Stimulated activated CD4-positive, alpha-beta T cell treated with anti-CD3 and anti-CD28 coated beads, Interleukin-1b, Interleukin-23, amount 100 ng/mL, for 1 hour (primary cell): ENCODE measurements at places on chromosomes 6 and 20.

- DNase-seq, result no peak
Observed at GRCh38 chr20:32743237-32744112, at the start of gene COMMD7. TSS of gene COMMD7 (minus strand) at chr20:32743467. CDS start at chr20:32743391, 76 bp downstream.

DNA sequence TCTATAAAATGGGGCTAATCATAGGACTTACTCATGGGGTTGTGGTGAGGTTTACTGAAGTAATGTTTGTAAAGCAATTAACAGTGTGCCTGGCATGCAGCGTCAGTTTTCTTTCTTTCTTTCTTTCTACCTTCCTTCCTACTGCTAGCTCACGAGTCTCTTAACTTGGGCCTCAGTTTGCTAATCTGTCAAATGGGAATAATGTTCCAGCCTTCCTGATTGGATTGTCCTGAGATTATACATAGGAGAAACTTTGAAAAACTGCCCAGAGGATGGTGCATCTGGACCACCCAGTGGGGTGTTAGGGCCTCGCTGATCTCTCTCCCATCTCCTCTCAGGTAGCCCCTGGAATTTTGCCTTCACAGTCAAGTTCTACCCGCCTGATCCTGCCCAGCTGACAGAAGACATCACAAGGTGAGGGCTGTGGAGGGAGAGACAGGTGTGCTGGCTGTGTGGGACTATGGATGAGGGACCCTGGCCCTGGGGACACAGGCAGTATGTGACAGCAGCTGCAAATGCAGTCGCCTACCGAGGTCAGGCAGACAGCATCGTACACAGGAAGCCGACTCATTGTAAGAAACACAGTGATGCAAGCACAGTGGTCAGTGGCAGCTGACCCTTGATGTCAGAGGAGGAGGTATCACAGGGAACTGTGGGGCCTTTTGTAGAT lies 27.5 kb downstream of the EPB41L1 start:
- no peak for DNase-seq

GRCh38 chr6:159919011-159919511 lies 28.3 kb downstream of the MAS1 start:
- no peak for DNase-seq

GRCh38 chr20:25076201-25076600 lies 5.7 kb downstream of the VSX1 start:
- no peak for DNase-seq

- no peak for DNase-seq
Observed at GRCh38 chr6:1679688-1680068, 70.0 kb downstream of the FOXC1 start.

- DNase-seq, result no peak
Observed at GRCh38 chr6:119384444-119384843, 34.9 kb upstream of the MAN1A1 start.

- no peak for DNase-seq
Observed at GRCh38 chr6:33923857-33924514, 120.2 kb upstream of the MLN start.

DNA sequence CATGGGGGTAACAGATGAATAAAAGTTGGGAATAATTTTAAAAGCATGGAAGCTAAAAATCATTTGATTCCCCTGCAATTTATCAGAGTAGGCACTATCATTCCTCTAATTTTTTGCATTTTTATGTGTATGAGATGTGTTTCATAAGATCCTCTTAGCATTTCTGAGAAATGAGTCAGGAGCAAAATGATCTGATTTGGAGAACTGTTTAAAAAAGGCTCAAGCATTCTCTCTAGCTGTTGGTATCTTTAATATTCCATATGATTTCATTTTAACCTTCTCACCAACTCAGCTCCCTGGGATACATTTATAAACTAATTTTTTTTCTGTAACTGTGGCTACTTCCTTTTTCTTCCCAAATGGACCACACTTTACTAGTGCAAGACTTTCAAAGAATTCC lies 60.9 kb downstream of the MCHR2 start:
- no peak for DNase-seq

GRCh38 chr20:57567471-57568079 lies 6.7 kb downstream of the PCK1 start:
- DNase-seq, result no peak

DNA sequence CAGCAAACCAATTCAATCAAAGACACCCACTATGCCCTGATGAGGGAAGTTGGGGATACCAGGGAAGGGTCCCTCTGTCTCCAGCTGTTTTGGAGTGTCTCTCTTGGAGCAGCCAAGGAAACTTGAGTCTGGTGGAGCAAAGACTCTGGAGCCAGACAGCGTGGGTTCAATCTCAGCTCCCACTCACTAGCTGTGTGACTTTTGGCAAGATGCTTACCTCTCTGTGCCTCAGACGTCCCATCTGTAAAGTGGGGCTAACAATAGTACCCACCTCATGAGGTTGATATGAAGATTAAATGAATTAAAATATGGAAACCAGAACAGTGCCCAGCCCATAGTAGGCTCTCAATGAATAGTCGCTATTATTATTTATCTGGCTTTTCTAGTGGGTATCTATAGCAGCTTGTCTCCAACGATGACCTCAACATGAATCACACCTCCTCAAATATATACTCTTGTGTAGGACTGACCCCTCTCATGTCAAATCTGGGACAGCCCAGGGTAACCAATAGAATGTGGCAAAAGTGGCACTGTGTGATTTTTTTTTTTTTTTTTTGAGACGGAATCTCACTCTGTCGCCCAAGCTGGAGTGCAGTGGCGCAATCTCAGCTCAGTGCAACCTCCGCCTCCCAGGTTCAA lies 99.2 kb upstream of the FOXP4 start:
- DNase-seq, result no peak

GRCh38 chr6:42141603-42142117 lies 760 bp downstream of the C6orf132 start:
- no peak for DNase-seq

- DNase-seq, result no peak
Observed at GRCh38 chr20:62346398-62347150, 20.5 kb downstream of the LAMA5 start.

DNA sequence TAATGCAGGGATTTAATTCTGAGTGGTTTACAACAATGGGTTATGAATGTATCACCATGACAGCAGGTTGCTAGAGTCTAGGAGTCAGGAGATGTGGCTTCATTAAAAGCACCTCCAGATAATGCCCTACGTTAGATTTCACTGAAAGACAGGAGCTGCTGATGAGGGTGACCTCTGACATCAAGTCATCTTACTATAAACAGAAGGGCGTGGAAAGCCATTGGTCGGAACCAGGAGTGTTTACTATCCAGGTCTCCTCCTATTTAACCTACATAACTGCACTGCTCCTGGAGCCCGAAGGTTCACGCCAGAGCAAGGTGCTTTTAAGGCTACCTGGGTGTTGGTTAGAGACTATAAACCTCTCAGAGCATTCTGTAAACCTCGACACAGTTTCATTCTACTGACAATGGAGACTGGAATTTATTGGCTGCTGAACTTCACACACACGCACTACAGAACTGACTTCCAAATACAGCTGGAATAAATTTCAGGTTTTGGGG lies 128.7 kb downstream of the EYA4 start:
- no peak for DNase-seq

- no peak for DNase-seq
Observed at GRCh38 chr6:134115715-134116074, 63.3 kb upstream of the SLC2A12 start.
